Mucosa of gallbladder (tissue), 1 donor: ENCODE measurements at places on chromosomes 12 and 14. TPM values are rescaled to one million over a fixed set of nuclear protein-coding genes. Genes with fewer than 3 reads are reported as not detected.

Gene RASSF9
- total RNA-seq, result 1.9 TPM

- DNase-seq, result no peak
Observed at GRCh38 chr12:22172501-22172900, 126.5 kb downstream of the CMAS start.

- peak; percentile 24 for DNase-seq
Observed at GRCh38 chr14:101476258-101476915, 84.9 kb upstream of the DIO3 start.

DNA sequence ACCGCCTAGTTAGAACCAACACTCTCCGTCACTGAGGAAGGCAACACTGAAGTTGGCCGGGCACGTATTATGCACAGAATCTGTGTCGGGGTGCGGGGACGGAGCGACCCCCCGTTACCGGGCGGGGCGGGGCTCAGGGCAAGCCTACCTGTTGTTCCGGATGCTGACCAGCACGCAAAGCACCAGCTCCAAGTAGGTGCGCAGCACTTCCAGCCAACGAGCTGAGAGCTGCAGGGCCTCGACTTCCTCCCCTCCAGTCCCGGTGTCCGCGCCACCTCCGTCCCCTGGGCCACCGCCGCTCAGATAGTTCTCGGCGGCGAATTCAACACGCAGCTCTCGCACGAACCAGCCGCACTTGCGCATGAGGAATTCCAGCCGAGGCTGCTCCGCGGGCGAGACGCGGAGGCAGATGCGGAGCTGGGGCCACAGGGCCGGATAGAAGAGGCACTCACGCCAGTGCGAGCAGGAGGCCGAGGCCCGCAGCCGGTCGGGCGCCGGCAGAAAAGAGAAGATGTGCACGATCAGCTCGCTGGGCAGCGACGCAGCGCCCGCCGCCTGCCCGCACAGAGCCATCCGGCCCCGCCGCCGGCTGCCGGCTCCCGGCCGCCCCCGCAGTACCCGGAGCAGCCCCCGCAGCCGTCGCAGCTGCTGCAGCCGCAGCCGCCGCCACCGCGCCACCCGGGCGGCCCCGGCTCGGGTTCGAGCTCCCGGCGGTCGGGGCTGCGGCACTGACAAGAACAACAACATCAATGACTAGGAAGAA is 636 bp downstream of the FBXO33 start:
- DNase-seq, result peak; percentile 30

GRCh38 chr14:75753696-75754095 is 92.7 kb downstream of the TTLL5 start:
- DNase-seq, result no peak

DNA sequence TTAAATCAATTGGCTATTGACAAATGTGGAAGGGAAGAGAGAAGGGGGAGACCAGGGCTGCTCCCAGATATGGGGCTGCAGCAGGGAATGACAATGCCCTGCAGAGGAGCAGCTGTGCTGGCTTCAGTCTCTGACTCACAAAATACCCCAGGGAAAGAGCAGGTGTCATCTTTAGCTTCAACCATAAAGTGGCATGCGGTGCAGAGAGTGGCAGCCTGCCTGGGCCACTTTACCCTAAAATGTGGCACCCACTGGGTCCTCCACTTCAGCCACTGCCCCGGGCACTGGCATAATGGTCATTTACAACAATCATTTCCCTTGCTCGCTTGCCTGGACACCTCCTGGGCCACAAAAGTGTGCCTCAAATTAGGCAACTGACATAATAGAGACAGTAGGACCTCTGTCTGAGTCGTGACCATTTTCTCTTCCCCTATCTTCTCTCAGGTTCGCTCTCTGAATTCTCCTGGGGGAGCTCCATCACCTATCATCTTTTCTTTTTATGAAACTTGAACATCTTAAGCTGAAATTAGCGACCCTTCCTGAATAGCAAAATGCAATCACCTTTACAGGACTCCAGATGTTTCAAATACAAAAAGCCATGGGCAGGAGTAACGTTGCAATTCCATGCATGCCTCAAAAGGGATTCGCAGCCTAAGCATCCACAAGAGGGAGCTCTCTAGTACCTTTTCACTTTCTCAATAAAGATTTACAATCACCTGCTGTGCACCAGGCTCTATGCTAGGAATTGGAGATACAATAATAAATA is 179.9 kb upstream of the ATF7IP start:
- DNase-seq, result peak; percentile 43
